ENCODE measurements at places on chromosomes 11 and 22.

GRCh38 chr22:47115518-47115890 is 353.1 kb downstream of the TBC1D22A start:
- DNase-seq, result no peak

DNA sequence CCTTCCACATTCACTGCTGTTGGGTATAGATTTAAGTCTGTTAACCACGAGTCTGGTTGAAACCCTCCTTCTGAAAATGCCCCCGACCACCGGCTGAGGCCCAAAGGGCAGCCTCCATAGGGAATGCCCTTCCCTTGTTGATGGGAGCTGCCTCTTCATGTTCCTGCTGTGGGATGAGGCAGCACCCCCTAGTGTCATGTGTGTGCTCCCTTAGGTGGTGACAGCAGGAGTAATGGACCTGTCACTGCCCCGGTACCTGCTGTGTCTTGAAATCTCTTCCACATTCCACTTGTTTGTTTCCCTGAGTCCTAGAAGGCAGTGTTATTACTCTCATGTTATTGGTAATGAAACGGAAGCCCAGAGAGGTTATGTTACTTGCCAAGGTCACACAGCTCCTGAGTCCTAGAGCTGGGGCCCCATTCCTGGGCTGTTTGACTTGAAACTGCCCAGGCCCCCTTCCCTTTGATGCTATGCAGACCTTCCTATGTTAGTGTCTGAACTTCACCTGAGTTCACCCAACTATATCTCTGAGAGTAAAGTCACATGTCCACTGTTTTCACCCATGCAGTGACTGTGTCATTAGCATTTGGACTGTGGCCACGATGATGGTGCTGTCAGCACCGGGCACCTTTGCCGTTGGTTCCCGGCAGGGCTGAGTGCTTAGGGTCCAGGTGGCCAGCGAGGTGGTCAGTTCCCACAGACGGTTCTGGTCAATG is 234.3 kb downstream of the TBC1D22A start:
- no peak for DNase-seq

GRCh38 chr11:8913961-8914660 is 3.1 kb downstream of the AKIP1 start:
- DNase-seq, result no peak

DNA sequence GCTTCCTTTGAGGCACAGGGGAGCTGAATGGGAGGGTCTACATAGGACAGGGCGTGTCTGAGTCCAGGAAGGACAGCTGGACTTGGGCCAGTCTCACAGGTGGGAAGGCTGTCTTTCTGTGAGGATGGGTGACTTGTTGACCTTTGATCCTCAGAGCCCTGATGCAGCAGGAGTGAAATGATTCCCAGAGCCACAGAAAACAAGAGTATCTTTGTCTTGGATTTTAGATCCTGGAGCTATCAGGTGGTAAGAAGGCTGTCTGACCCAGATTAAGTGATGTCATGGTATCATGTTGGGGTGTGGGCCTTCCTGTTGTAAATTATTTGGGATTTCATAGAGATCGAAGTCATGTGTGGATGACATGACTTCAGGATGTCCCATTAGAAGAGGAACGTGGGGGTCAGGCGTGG is 15.0 kb downstream of the PTPRJ start:
- no peak for DNase-seq

GRCh38 chr22:31238057-31238456 is 26.0 kb downstream of the LIMK2 start:
- DNase-seq, result no peak

- DNase-seq, result no peak
Measured at GRCh38 chr22:27833803-27834202, 32.2 kb upstream of the MN1 start.

DNA sequence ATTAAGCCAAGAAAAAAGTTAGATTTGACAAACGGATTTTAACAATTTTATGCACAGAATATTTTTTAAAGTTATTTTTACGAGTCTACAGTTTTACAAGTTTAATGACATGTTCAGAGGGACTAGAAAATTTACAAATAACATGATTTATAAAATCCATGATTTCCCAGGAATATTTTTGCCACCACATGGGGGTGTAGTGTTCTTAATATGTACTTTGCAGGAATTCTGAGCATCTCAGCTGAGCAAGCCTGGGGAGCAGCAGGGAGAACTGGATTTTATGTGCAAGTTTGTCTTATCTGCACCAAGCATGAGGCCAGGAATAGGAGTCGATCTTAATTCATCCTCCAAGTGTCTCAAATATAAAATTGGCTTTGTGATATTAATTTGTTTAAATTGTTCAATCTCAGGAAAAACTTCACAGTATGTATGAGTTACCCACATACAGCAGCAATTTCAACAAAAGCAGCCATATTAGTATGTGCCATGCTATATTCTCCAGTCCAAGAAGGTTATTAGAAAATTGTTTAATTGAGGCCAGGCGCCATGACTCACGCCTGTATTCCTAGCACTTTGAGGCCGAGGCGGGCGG is 826.3 kb downstream of the DLG2 start:
- DNase-seq, result no peak

DNA sequence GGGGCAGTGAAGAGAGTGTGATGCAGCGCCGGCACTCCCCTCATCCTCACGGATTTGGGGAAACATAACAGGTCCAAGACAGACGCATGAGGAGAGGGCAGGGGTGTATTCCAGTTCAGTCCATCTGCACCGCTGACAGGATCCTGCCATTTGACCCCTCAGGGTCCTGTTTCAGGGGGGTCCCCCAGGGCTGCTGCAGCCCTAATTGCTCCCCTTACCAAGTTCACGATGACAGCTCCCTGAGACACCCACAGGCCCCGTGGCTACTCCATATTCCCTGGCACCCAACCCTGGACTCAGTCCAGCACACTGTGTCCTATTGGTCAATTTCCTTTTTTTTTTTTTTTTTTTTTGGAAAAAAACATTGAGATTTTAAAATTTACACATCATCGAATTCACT is 41.5 kb downstream of the SHANK2 start:
- no peak for DNase-seq

DNA sequence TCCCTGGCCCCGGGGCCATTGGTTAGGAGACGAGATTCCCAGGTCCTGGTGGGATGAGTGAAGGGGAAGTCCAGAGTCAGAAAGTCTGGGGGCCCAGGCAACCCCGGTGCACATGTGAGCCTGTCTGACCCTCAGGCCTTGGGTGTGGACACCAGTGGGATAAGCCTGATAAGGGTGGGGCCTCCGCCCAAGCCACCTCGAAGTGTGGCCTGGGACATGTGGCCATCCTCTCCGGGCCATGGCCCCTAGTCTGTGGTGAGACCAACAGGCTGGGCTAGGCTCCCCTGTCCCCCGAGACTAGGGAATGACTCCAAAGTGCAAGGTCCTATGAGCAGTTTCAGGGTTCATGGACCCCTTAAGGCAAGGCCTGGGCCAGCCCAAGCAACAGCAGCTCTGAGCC is 6.3 kb downstream of the CABP7 start:
- no peak for DNase-seq

DNA sequence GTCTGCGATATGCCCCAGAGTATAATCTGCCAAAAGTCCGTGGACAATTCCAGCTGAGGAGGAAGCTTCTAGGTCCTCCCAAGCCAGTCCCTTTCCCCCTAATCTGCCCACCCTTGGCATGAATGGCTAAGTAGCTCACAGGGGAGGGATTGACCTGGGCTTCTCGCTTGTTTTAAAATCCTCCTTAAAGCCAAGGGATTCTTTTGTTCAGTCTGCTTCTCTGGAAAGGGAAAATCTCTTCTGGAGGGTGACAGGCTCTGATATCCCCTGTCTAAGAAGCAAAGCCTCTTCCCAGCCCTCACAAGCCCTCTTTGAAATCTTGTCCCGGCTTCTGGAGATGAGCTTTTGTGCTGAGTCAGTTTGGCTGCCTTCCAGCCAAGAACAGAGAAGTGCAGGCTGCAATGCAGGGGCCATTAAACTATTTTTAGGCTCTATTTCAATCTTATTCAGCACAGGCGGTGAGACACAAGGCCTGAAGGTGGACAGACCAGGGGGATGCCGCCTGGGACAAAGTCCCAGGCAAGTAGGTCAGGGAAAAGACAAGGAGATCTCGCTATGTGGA is 23.9 kb downstream of the NEFH start:
- DNase-seq, result no peak

Measured in NCI-H748 treated with DMSO at 0.1 percent for 48 hours (cell line).